Frontal cortex (tissue), 4 donors: ENCODE measurements at places on chromosomes 1 and 21. TPM values are rescaled to one million over a fixed set of nuclear protein-coding genes. Genes with fewer than 3 reads are reported as not detected.

KRTAP19-3 gene
- not detected for total RNA-seq

SYT14 gene
- 51.4 TPM for total RNA-seq

GUCA2A gene
- not detected for total RNA-seq

APCS gene
- not detected for total RNA-seq

GOLPH3L gene
- 5.3 TPM for total RNA-seq

DNALI1 gene
- total RNA-seq = 2.9 TPM

C1orf141 gene
- under 0.01 TPM for total RNA-seq

SELENBP1 gene
- 6.5 TPM for total RNA-seq

FNDC5 gene
- total RNA-seq = 15.5 TPM

S100A16 gene
- total RNA-seq = 13.0 TPM

TOMM40L gene
- total RNA-seq = 22.4 TPM
